ENCODE measurements at places on chromosomes 6 and 20.

- DNase-seq: no peak
Observed at GRCh38 chr6:167424700-167425099, 99.8 kb downstream of the TTLL2 start.

- DNase-seq: no peak
Observed at GRCh38 chr6:24927985-24928745, 7.6 kb downstream of the RIPOR2 start.

- DNase-seq: no peak
Observed at GRCh38 chr6:40281402-40281801, 305.8 kb downstream of the LRFN2 start.

GRCh38 chr20:8809107-8809953, 259.6 kb upstream of the PLCB4 start:
- no peak for DNase-seq

DNA sequence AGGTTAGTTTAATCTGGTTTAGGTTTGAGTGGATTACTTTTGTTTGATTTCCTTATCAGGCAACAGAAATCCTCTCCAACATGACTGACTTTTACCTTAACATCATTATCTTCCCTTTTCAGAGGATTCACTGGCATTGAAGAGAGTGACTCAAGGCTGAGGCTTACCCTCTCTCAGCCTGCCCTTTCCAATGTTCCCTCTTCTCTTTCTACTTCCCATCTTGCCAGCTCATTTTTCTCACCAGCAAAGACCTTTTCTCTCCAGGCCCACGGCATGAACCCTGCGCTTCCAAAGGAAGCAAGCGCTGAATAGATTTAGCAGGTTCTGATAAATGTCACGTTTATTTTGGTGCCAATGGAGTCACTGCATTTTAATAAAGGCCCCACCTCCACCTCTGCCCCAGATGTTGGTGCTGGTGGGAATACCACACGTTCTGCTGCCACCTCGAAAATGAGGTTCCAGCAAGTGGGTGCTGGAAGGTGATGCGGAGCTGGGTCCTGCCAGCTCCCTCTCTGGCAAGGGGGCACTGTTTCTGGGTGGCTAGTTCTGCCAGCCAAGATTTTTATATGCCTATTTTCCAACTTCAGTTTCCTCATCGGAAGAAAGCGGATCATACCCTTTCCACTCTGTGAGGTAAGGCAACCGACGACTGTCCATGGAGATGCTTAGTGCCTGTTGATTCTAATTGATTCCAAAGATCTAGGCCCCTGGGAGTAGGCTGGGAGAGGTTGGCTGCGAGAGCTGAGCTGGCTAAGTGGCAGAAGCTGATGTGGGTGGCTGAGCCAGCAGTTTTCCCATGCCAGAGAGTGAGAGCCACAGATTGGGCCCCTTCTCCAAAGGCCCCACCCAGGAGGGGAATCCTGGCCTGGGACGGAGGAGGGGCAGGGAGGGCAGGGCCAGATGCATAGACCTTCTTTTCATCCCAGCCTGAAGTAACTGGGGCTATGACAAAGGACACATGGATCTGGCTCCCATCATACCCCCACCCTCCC, 87.7 kb upstream of the MAFB start:
- DNase-seq: no peak

- DNase-seq: no peak
Observed at GRCh38 chr6:36715469-36715868, 17.8 kb downstream of the RAB44 start.

GRCh38 chr20:2086177-2086979, 15.2 kb upstream of the STK35 start:
- DNase-seq: no peak

GRCh38 chr20:58223358-58223941, 5.0 kb downstream of the ANKRD60 start:
- no peak for DNase-seq

- no peak for DNase-seq
Observed at GRCh38 chr6:167150941-167151549, 6.7 kb downstream of the GPR31 start.

- no peak for DNase-seq
Observed at GRCh38 chr6:112296122-112296521, 41.8 kb upstream of the LAMA4 start.

DNA sequence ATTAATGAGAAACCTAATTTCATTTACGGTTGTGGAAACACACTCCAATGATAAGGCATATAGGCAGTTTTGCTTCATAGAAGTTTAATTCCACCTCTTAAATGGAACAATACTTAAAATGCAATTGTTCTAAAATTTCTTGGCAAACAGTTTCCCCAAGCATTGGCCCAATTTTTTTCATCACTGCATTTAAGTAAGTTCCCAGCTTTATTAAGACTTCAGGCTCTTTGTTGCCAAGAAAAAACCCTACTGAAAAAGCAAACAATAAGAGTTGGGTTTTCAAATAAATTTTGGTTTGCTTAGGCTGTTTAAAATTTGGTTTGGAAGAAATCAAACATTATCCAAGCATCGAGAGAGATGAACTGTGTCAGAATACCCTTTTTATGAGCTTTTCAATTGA, 690.9 kb upstream of the NRSN1 start:
- DNase-seq: no peak

DNA sequence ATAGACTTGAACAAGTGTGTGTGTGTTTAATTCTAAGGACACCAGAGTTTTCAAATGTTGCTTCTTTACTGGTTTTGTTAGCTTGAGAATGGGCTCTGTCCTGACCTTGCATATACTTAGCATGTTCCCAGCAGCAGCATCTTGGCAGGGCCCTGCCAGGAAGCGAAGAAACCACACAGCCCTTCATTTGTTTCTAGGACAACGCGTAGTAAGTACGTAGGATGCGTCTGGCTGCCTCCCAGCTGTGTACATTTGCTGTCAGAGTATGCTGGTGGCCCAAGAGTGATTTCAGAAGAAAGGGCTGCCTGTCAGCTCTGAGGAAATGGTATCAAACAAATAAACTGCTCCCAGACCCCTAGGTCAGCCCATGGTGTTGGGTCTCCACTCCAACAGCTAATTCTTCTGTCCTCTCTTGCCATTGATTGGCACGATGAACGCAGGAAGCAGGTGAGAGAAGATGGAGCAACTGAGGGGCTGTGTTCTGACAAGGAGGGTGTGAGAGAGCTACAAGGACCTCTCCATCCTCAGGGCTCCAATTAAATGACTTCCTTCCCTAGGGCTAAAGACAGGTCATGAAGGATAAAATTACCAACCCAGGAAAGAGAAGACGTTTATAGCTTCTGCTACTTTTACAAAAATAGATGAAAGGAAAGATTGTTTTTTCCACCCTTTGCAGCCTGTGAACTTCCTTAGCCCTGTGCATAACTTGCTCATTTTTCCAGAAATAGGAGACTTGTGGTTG, 55.9 kb upstream of the HDDC2 start:
- no peak for DNase-seq

- DNase-seq: no peak
Observed at GRCh38 chr6:36201612-36202011, 5.1 kb downstream of the BRPF3 start.

GRCh38 chr6:142356884-142357225, 55.0 kb downstream of the ADGRG6 start:
- no peak for DNase-seq

DNA sequence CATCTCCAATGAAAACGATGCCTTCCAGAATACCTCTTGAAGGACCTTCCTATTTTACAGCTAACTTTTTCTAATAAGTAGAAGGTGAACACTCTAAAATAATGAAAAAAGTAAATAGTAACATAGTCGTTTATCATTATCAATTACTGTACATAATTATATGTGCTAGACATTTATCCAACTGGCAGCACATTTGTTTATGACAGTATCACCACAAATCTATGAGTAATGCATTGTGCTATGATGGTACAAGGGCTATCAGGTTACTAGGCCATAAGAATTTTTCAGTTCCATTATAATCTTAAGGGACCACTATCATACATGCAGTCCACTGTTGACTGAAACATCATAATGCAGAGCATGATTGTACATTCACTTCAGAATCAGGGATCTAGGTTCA, 68.4 kb downstream of the ATG5 start:
- DNase-seq: no peak

- no peak for DNase-seq
Observed at GRCh38 chr20:48912065-48912464, 9.4 kb upstream of the ARFGEF2 start.

- DNase-seq: no peak
Observed at GRCh38 chr6:107064579-107065065, 36.6 kb downstream of the MTRES1 start.

- DNase-seq: no peak
Observed at GRCh38 chr6:70336996-70337742, 34.3 kb upstream of the COL9A1 start.
